Astrocyte (in vitro differentiated cells and primary cell): ENCODE measurements at places on chromosomes 16 and 17.

DNA sequence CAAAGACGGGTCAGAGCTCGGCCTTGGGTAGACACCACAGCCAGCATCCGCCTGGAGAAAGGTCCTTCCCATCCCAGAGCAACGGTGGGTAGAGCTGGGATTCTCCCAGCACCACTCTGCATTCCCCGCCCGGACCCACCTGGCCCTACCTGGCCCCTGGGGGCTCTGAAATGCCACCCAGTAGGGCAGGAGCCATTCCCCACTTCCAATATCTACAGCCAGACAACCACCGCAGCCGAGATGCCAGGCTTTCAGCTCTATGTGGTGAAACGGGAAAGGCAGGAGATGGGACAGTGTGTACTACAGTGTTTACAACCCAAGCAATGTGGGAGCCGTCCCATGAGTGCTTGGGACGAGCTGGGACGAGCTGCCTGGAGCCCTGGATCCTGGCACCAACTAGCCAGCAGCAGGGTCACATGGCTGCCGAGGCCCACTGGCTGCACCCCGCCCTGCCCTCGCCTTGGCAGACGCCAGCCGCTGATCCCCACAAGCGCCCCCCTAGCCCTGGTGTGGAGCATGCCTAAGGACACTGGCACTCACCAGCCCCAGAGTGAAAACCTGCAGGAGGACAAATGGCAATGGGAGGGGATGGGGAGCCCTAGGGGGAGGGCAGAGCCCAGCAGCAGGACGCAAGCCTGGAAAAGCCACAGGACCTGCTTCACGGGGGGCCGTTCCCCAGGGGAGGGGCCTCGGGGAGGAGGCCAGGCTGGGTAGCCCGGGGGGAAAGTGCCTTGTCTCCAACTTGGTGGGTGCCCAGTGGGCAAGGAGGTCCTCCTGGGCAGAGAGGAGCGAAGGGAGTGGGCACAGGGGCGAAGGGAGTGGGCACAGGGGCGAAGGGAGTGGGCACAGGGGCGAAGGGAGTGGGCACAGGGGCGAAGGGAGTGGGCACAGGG is 13.5 kb downstream of the TMC6 start:
- no peak for DNase-seq

- no peak for DNase-seq
These were observed 17.2 kb upstream of the N4BP1 start for GRCh38 chr16:48627148-48627547.

- DNase-seq, result no peak
These were observed 30.2 kb upstream of the JPT2 start for GRCh38 chr16:1647856-1648255.

DNA sequence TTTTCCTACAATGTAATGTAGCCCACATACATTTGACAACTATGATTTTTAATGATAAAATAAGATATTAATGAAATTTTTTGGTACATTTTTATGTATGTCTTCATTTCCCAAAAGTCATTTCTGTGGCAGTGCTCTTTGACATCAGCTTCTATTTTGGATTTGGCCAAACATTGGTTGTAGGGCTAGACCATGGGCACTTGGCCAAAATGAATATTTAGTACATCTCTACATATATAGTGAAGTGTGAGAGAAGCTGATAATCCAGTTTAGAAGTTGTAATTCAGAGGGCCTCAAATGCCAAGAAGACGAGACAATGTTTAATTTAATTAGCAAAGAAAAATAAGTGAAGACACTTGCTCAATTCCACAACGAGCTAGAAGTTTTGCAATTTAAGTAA is 724.9 kb upstream of the SOX9 start:
- DNase-seq, result no peak

GRCh38 chr17:80868022-80868609 is 123.5 kb upstream of the CHMP6 start:
- no peak for DNase-seq

GRCh38 chr16:11405331-11406176 is 60.3 kb downstream of the RMI2 start:
- no peak for DNase-seq

DNA sequence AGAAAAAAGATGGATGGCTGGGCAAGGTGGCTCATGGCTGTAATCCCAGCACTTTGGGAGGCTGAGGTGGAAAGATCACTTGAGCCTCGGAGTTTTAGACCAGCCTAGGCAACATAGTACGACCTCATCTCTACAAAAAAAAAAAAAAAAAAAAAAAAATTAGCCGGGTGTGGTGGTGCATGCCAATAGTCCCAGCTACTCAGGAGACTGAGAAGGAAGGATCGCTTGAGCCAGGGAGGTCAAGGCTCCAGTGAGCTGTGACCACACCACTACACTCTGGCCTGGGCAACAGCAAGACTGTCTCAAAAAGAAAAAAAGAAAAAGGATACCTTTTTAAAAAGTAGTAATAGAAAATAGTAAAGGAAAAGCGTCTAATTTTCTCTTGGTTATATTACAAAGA is 20.7 kb downstream of the ZNF652 start:
- DNase-seq, result no peak

DNA sequence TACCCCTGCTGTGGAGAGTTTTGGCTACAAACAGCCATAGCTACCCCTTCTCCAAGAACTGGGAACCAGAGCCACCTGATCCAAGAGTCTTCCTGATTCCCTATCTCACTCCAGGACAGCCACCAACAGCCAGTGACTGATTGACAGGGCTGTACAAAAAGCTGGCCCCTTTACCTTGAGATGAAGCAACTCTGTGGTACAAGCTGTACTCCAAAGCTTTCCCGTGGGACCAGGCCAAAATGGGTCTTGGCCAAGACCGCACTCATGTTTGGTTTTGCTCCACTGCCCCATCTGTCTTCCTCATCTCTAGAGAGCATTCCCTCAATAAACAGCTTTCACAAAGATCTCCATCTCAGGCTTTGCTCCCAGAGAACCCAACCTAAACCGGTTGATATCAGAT is 43.6 kb downstream of the RNF157 start:
- no peak for DNase-seq

- DNase-seq, result no peak
These were observed 54.4 kb downstream of the BPTF start for GRCh38 chr17:67879662-67880061.

DNA sequence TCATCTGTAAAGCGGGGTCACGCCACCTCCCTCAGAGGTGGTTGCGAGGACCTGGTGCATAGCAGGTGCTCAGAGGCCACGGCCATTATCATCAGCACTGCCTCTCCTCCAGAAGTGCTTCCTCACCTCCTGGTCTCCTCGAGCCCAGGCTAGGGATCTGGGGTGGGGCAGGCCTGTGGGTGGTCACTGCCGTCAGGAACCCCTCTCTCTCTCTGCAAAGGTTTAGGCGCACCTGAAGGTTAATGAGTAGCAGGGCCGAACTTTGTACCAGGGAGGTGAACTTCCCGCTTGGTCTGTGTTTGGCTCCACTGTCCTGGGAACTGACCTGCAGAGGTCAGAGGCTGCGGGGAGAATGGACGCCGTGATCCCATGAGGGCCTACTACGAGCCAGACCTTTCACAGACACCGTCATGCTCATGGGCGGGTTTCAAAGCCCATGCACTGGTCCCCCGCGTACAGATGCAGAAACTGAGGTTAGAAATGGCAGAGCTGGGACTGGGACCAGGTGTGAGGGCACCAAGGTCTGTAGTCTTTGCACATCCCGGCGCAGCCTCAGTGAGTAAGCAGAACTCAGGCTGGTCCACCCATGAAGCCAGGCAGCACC is 13.8 kb downstream of the JUP start:
- no peak for DNase-seq

- no peak for DNase-seq
These were observed 5.5 kb upstream of the HOXB8 start for GRCh38 chr17:48620461-48621139.

- DNase-seq, result no peak
These were observed 55.8 kb downstream of the MYH13 start for GRCh38 chr17:10316801-10317542.

DNA sequence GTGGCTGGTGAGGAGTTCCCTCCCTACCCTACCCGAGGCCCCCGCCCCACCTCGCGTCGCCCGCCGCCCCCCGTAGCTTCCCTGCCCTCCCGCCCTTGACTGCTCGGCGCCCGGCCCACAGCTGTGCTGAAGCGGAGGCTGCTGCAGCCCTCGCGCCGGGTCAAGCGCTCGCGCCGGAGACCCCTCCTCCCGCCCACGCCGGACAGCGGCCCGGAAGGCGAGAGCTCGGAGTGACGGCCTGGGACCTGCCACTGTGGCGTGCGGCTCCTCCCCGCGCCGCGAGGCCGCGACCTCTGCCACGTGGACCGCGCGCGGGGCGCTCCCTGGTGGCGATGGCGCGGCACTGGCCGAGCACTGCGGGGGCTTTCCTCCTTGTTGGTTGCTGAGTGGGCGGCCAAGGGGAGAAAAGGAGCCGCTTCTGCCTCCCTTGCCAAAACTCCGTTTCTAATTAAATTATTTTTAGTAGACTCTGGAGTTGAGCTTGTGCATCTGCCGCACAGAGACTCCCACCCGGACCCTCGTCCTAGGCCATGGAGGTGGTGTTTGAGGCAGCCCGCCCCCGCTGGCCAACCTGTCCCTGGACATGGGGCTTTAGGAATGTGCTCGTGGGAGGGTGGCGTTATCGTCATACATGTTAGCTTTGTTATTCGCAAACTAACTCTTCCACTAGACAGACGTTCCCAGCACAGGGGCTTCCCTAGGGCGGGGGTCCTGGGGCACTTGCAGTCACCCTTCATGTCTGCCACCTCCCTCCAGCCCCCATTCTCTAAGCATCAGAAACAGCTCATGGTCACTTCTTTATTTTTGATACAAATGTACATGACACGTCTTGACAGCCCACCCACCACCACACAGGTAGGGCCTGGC is 4.4 kb downstream of the TP53I13 start:
- DNase-seq, result no peak

DNA sequence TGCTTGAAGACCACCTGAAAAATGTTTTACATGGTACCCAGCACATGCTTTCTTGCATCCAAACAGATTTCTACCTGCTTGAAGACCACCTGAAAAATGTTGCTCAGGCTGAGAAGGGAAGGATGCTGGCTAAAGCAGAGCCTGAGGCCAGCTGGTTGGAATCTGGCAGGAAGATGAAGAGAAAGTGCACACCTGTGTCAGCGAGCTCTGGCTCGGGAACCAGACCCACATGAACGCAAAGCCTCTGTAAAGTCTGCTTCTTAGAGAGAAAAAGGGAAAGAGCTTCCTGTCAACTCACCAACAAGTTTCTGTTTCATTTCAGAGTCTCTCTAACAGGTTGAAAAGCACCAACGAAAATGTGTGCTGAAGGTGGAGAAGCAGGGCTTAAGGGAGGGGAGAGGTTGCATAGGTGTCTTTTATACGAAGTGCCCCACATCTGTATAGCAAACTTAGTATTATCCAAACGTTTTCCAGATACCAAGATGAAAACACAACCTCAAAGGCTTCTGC is 226.0 kb downstream of the TOX3 start:
- no peak for DNase-seq

DNA sequence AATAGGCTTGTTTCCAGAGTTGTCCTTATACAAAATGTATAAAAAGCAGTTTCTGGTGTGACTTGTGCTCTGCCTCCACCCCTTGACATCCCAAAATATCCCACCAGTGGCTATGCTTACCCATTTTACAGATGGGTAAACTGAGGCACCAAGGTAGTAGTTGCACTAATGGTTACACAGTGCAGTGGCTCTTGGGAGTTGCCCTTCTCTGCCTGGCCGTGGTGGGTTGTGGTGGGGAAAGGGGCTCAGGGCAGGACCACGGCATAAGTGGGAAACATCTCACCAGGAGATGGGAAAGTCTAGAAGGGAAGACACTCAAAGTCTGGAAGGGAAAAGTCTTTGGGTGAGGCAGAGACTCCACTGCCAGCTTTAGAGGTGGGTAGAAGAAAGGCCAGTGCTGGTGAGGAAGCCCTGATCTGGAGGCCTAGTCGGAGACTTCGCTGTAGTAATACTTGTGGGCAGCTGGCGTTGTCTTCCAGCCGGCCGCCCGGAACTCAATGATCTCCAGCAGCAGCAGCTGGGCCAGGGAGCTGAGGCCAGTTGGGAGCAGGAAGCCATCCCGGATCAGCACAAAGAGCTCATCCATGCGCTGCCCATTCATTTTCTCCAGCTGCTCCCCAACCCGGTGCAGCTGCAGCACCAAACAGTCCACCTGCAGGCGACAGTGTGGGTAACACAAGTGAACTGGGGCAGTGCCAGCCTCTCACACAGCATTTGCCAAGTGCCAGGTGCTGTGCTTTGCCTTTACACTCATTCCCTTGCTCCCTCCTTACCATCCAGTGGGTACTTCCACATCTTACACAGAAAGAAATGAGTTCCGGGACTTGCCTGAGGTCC is 4.5 kb downstream of the MIF4GD start:
- no peak for DNase-seq

DNA sequence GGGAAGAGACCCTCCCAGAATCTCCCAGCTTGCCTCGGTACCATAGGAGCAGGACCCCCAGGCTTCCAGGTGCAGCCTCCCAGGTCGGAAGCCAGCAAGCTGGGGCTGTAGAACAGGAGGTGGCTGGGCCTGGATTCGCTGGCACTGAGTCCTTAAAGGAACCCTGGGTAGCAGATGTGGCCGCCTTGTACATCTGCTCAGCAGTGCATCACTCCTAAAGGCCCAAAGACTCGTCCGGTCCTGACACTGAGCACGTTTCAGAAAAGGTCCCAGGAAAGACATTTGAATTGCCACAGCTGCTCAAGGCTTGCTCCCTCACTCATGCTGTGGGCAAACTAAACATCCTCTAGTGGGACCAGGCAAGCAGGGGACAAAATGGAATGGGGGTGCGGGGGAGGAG is 172.8 kb downstream of the RAB11FIP4 start:
- no peak for DNase-seq

DNA sequence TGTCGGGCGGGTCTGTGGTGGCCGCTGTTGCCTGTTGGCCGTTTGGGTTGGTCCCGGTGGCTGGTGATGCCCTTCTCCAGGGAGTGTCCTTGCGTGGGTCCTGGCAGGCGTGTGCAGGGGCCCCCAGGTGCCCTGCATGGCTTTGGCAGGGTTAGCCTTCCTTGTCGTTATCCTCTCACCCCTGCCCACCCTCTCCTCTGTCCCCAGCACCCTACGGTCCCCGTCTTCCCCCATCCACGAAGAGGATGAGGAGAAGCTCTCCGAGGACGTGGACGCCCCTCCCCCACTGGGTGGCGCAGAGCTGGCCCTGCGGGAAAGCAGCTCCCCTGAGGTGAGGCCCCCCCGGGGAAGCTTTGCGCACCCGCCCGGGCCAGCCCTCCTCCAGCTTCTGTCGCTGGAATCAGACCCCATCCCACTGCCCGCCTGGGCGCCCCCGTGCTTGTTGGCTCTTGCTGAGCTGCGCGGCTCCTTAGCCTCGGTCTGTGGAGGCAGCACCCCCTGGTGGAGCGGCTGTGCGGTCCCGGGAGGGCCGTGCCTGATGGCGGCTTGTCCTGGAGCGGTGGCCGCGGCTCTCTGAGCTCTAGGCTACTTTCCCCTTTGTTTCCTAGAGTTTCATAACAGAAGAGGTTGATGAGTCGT is 10.6 kb upstream of the NUDT16L1 start:
- no peak for DNase-seq

GRCh38 chr17:33935822-33936221 is 319.3 kb upstream of the CCL2 start:
- no peak for DNase-seq

GRCh38 chr16:89006036-89006752 is 29.2 kb upstream of the CBFA2T3 start:
- DNase-seq, result no peak
